ENCODE measurements at places on chromosomes 2 and 18.

DNA sequence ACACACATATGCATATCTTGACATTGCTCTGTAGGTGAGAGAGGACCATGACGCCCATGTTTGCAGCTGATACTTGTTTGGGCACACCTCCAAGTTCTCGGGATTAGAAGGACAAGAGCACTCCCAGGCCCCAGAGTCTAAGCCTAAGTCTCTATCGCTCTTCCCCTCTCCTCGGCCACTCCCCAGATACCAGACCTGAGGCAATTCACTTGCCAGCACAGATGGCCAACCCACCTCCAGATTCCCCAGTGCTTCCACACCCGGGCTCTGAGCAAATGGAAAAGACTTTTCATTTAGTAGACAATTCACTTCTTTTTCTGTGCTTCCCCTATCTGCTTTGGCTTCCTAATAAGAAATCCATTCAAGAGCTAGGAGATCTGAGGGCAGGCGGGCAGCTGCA lies 32.9 kb downstream of the EHD3 start:
- DNase-seq: no peak

DNA sequence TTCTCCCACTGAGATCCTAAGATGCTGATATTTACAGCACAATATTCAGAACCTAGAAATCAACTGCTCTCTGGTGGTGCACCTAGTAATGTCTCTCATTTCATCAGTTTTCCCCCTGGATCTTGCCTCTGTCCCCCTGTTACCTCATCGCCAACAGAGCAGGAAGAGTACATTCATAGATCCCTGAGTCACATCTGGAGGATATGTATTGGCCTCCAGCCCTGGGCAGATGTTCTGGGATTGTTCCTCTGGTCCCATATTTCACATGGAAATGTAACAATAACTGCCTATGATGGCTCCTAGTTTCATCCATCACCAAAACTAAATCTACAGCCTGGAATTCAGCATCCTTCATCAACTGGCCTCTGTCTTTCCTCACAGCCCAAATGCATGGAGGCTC lies 278.8 kb upstream of the SLC14A2 start:
- DNase-seq: no peak

GRCh38 chr18:42813570-42813969 lies 301.9 kb downstream of the RIT2 start:
- no peak for DNase-seq

DNA sequence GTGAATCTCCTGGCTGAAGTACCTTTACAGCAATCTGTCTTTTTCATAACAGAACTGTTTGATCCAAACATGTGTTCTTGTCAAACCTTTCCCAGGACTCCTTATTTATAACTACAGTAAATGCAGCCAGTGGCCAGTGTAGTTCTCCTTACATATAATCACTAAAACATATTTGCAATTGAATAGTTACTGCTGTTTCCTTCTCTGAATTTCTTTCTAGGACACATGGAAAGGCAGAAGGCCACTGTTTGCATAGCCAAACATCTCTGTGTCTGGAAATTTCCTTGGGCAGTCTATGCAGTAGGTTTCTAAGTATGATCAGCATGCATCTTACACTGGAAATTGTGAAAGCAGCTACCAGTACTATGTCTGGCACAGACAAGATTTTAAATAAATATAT lies 57.4 kb upstream of the COL3A1 start:
- DNase-seq: no peak

- DNase-seq: peak; percentile 30
These were observed 66.7 kb upstream of the RPL31 start for GRCh38 chr2:100935372-100935752.

- DNase-seq: no peak
These were observed 215.6 kb upstream of the POU3F3 start for GRCh38 chr2:104638190-104638858.

DNA sequence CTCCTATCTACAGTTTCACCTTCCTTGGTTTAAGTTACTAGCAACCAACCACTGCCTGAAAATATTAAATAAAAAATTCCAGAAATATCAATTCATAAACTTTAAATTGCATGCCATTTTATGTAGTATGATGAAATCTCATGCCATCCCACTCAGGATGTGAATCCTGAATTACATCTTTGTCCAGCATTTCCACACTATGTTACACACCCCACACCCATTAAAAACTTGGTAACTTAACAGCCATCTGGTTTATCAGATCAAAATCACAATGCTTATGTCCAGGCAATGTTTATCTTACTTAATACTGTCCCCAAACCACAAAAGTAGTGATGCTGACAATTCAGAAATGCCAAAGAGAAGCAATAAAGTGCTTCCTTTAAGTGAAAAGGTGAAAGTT lies 21.6 kb downstream of the CUL3 start:
- no peak for DNase-seq

- no peak for DNase-seq
These were observed 61.6 kb downstream of the BMP10 start for GRCh38 chr2:68809324-68810240.

DNA sequence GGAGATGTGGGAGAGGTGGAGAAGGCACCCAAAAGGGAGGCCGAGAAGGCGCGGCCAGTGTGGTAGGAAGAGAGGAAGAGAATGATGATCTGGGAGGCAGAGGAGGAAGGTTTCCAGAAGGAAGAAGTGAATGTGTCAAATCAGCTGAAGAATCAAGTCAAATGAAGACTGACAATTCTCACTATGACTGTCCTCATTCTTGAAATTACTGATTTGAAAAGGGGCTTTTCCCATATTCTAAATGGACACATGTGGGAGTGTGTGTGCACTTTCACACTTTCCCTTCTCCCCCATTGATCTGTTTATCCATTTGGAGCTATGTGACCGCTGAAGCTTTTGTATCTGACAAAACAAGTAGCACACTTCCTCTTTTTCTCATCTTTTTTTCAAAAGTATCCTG lies 6.1 kb downstream of the AFF3 start:
- no peak for DNase-seq

GRCh38 chr2:142973822-142974207 lies 96.4 kb downstream of the KYNU start:
- no peak for DNase-seq

GRCh38 chr2:190528521-190529001 lies 6.0 kb downstream of the NEMP2 start:
- DNase-seq: no peak

DNA sequence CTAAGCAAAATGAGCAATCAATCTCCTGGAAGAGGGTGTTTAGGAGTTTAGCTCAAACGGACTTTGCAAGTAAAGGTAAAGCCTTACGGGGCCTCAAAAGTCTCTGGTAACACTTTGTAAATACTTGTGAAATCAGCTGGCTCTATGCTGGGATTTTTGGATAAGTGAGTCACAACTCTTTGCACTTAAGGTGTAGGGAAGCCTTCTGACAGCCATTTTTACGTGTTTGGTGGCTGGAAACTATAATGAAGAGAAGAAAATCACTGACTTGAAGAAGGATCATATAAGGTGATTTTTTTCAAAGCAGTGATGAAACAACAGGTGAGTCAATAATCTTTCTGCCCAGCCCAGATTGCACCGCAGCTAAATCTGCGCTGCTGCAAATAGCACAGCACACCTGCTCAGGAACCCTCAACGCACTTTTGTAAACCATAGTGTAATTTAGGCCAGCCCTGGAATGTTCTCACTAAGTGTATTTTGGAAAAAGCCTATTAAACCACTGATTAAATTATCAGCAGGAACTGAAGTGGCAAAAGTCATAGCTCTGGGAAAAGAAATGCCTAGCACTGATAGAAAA lies 218.8 kb downstream of the AGPS start:
- DNase-seq: no peak

DNA sequence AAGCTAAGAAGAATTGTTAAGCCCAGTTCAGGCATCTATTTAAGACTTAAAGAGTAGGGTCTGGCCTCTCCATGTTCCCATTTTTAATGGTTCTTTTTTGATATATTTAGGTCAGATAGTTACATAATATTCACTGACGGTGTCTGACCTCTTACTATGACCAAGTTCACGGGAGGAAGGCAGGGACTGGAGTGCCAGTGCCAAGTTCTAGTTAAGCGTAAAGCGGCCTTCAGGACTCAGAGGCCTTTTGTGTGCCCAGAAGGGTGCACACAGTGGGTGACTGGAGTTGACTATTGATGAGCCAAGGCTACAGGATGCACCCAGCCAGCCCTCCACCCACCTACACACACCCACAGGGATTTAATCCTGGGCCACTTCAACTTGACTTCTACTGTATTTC lies 290.9 kb downstream of the PIEZO2 start:
- no peak for DNase-seq

DNA sequence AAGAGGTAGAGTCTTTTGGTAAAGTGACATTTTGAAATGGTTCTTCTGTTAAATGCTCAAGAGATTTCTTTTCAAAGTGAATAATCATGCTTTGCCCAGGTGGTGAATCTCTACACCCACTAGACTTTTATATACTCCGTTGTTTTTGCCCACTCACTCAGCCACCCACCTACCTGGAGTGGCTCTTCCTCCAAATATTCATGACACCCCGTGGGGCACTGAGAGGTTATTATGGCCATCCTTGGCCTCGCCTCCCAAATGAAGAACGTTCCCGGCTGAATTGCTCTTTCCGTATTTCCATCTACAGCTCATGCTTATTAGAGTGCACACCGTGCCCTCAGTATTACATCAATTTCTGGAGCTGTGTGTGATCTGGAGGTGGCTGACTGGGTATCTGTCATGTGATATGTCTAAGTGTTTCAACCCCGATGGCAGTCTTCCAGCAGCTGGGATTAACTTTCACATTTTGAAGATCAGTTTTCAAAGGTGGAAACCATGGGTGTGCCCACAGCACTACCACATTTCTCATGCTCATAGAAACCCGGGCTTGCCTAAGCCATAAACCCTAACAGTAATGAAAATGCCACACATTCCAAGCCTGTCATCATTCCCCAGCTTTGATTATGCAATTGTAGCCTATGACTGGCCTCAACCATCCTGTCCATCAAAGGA lies 406.6 kb upstream of the MMADHC start:
- DNase-seq: no peak

DNA sequence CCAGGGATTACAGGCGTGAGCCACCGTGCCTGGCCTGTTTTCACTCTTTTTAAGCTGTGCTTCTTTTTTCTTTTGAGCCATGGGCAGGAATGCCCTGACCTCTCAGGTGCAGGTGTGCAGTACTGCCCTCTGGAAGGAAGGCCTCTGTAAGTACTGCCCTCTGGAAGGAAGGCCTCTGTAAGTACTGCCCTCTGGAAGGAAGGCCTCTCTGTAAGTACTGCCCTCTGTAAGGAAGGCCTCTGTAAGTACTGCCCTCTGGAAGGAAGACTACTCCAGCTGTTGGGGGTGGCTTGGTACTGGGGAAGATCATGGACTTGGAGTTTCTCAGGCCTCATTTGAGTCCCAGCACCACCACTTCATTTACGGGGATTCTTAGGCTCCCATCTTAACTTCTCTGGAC lies 248.5 kb upstream of the ID2 start:
- DNase-seq: peak; percentile 47

GRCh38 chr2:61853847-61854563 lies at the start of gene FAM161A:
TSS of gene FAM161A (minus strand) at chr2:61854060. CDS start at chr2:61854041, 19 bp downstream.
- DNase-seq: peak; percentile 86

GRCh38 chr2:119385466-119385865 lies 18.7 kb downstream of the DBI start:
- no peak for DNase-seq

DNA sequence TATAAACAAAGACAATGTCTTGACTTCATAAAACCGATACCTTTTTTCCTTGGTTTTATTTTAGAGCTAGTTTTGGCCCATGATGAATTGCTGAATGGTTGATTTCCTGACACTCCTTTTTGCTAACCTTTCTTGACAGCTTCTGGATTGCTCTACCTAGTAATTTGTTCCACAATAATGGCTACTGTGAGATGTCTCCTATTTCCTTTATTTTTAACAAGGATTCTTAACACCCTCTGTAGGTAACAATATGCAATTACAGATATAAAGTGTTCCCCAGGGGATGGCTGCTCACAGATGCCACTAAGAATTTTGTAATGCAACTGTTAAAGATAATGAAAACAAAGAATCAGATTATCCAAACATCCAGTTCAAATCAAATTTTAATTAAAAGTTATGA lies 100.8 kb upstream of the ATP5MC3 start:
- no peak for DNase-seq

GRCh38 chr2:136154384-136154783 lies 36.4 kb upstream of the CXCR4 start:
- DNase-seq: no peak

GRCh38 chr2:221972813-221973478 lies 325.9 kb downstream of the PAX3 start:
- DNase-seq: no peak

DNA sequence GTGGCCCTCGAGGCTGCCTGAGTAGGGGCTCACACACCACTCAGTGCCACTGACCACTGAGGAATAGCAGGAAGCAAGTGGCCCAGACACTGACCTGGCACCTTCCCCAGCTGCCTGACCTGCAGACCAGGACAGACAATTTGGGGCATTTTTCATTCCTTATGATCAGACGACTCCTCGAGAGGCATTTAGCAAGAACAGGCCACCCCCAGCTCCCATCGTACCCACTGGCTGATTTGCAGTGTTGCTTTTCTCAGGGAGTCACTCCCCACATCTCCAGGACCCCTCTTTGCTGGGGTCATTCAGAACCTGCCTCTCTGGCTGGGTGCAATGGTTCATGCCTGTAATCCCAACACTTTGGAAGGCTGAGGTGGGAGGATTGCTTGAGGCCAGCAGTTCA lies 185.7 kb downstream of the HAUS1 start:
- DNase-seq: peak; percentile 53

DNA sequence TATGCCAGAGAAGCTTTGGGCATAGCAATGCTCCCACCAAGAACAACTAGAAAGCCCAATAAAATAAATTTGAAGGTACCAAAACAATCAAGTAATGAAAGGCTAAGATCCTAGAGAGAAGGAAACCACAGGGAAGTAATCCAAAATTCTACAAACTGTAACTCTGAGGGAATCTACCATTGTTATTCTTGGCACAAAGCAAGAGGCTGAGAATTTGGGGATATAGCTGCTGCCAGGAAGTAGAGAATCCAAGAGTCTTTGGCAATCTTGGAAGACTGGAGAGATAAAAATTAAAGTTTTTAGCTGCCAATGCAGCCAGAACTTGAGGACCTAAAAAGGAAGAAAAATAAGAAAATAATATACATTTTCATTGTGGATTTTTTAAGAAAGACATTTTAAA lies 68.5 kb downstream of the PIGN start:
- DNase-seq: no peak

DNA sequence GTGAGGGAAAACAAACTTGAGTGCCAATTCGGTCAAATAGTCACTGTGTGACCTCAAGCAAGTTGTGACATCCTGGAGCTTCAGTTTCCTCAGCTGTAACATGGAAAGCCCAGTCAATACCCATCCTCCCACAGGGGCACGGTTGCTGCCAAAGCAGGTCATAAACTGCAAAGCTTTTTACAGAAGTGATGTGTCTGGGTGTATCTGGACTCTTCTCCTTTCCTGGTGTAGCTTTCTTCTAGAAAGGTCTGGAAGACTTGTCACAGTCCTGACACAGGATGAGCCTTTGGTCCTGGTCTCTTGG lies 4.2 kb upstream of the AFF3 start:
- no peak for DNase-seq

DNA sequence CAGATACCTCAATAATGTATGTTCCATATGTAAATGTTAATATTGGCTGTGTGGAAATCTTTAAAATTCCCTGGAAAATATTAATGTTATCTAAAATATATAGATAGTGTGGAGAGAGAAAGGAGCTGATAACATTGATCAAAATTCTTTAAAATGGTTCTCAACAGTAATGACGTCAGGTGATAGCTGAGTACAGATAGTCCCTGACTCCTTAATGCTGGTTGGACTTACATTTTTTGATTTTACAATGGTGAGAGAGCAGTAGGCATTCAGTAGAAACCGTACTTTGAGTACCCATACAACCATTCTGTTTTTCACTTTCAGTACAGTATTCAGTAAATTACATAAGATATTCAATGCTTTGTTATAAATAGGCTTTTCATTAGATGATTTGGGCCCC lies 146.6 kb downstream of the GALNT3 start:
- no peak for DNase-seq

Data from right atrium auricular region (tissue), 2 donors.